ENCODE measurements at places on chromosomes 11 and 22. TPM values are rescaled to one million over a fixed set of nuclear protein-coding genes. Genes with fewer than 3 reads are reported as not detected.

TIMM10B gene
- total RNA-seq: 13.8 TPM

NPAS4 gene
- not detected for total RNA-seq

AMOTL1 gene
- total RNA-seq: 393 TPM

TMEM132A gene
- 3.7 TPM for total RNA-seq

GRCh38 chr11:31922450-31922849 is 111.3 kb upstream of the PAX6 start:
- DNase-seq: no peak

DNA sequence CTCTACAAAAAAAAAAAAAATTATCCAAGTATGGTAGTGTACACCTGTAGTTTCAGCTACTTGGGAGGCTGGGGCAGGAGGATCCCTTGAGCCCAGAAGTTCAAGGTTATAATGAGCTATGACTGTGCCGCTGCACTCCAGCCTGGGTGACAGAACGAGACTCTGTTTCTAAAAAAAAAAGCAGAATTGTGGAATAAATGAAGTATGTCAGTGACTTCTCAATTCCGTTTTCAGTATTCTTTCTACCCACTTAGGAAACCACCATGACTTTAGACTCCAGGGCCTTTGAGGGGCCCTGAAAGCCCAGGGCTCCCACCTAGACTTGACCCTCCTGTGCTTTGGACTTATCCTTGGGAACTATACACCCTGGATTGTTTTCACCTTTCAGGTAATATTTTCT is 6.5 kb upstream of the NUP160 start:
- no peak for DNase-seq

GRCh38 chr11:35355102-35355749 is 64.1 kb downstream of the SLC1A2 start:
- DNase-seq: no peak

DNA sequence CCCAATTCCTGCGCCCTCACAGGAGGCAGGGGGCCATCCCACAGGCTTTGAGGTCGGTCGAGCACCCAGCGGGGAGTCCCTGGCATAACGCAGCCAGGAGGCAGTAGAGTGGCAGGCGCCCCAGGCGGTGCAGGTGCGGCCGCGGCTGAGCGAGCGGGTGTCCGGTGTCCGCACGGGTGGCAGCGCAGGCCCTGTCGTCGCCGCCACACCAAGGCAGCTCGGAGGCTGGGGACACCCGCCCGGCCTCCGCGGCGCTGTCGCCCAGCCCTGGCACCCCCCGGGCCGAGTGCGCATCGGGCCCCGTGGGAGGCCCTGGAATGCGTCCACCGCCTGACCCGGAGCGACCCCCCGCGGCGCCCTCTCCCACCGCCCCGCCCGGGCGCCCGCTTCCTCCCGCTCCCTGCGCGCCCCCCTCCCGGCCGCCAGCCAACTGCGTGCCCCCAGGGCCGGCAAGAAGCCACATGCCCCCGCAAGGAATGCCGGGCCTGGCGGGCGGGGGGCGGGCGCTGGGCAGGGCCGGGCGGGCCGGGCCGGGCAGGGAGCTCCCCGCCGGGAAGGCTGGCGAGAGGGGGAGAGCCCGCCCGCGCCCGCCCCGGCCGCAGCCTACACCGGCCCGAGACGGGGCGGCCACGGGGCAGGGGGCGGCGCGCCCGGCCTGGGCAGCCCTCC is 33.9 kb downstream of the PRDM11 start:
- peak; percentile 58 for DNase-seq

GRCh38 chr11:79438631-79439409 is 2.0 kb downstream of the TENM4 start:
- no peak for DNase-seq

GRCh38 chr22:46085828-46086576 is 64.3 kb upstream of the PPARA start:
- DNase-seq: no peak

DNA sequence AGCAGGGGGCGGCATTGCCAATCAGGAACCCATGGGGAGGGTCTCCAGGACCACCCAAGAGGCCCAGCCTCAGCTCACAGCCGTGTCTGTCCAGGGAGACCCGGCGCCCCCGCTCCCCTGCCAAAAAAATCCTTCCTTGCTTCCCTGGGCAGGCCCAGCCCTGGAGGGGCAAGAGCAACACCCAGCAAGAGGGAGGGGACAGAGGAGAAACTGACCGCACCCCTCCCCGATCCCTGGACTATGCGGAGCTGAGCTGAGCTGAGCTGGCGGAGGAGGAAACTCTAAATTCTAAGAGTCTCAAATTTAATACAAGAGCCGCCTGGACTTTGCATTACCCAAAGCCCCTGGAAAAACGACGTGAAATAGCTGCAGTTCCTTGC is 52.0 kb upstream of the SHISAL1 start:
- no peak for DNase-seq

All from gastrocnemius medialis (tissue), 4 donors.